ENCODE measurements at places on chromosomes 16 and 17.

DNA sequence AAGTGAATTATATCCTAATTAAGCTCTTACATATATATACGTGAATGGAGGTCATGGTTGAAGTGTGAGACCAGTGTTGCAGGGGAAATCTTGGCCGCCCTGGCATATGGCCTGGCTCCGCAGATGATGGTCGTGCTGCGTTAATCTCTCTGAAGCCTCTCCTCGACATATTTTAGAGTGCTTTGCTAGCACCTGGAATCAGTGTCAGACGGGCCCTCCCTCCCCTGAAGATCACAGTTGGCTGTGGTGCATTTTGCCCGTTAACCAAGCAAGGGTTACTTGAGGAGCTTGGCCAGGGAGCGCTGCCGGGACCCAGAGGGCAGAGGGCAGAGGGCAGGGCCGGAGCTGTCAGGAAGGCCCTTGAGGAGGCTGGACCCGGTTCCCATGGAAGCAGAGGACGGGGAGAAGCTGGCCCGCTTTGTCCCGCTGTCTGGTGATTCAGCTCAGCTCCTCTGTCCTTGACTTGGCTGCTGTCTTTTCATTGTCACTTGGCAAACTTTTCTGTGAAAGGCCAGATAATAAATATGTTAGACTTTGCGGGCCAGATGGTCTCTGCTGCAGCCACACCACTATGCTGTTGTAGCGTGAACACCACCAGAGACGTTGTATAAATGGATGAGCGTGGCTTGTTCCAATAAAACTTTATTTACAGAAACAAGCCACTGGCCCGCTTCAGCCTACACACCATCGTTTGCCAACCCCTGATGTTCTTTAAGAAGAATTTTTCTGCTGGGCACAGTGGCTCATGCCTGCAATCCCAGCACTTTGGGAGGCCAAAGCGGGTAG, 32.3 kb downstream of the CIBAR2 start:
- ATAC-seq: no peak

DNA sequence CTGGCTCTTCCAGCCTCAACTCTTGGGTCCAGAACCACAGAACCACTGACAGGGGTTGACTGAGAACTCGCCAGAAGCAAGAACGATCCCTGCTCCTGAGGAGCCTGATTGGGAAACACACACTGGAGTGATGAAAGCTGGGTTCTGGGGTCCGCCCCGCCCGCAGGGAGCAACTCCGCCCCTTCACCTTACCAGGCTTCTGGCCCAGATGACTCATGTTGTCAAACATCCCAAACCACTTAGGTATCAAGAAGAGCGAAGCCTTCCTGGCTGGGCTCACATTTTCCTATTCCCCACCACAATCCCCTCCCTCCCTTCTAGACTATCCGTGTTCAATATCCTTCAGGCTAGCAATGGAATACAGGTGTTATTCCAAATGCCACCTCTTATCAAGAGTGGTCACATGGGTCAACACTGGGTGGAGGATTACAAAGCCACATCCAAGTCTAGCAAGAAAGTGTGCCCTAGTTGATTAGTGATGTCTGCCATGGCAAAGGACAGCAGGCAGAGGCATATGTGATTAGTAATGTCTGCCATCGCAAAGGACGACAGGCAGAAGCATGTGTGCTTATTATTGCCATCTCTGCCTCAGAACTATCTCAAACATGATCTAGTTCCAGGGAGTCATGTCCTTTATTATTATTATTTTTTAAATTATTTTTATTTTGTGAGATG, 70.5 kb downstream of the TIMM22 start:
- ATAC-seq: no peak

GRCh38 chr16:53631236-53632025, 72.2 kb downstream of the RPGRIP1L start:
- no peak for ATAC-seq

- no peak for ATAC-seq
Observed at GRCh38 chr17:8366231-8366630, 10.3 kb downstream of the KRABD2 start.

DNA sequence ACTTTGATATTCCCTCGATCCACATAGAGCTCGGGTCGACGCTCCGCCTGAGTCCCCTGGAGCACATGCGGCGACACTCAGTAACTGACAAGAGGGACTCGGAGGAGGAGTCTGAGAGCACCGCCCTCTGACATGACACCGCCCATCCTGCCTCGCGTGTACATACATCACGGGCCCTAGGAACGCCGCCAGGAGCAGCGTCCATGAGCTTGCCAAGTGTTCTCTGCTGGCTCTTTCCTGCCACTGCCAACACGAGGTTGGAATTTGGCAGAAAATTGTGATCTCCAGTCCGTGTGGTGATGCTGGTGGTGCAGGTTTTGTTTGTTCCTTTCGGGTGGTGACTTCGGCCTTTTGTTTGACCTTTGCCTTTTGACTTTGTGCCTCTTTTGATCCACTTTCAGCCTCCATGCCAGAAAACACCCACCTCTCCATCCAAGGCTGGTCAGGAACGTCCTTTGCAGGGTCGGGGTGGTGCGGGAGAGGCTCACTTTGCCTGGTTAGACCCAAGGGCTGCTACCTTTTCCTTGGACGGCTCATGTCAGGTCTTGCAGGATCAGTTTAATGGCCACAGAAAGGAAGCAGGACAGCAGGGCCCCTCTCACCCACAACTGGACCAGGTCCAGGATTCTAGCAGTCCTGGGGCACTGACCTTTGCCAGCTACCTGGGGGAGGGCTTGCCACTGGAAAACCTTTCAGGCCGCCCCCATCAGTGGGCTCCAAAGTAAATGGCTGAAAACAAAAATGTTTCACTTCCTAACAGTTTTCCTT, 27.6 kb downstream of the ELAC2 start:
- ATAC-seq: no peak

DNA sequence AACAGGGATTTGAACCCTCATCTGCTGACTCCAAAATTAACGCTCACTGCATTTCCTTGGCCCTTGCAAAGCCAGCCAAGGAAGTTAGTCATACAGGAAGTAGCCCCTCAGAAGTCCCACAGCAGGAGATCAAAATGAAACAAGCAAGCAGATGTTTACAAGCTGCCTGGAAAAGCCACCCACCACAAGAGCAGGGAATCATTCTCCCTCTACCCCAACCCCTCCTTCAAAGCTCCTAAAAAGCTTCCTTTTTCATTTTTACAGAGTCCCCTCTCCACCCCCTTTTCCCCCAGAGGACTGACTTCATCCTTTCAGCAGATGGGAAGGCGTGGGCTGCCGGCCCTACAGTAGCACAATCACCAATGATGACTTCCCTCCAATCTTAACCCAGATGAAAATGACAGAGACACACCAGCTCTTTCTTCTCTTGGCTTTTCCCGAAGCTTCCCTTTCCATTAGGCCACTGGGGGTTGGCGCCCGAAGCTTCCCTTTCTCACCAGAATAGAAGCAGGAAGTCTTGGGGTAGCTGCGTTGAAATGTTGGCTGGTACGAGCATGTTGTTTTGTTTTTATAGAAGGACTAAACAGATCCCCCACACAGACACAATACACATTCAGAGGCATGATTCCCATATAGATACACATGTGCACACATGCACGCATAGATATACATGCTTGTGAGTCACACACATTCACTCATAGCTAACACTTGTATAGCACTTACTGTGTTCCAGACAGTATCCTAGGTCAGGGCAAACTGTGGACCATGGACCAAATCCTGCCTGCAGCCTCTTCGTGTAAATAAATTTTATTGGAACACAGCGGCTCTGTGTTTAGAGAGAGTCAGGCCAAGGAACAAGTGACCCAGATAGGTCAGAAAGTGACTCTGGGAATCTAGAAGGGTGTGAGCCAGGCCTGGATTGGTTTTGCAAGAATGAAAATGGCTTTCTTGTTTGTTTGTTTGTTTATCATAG, 17.4 kb downstream of the ITPRIPL2 start:
- ATAC-seq: no peak

DNA sequence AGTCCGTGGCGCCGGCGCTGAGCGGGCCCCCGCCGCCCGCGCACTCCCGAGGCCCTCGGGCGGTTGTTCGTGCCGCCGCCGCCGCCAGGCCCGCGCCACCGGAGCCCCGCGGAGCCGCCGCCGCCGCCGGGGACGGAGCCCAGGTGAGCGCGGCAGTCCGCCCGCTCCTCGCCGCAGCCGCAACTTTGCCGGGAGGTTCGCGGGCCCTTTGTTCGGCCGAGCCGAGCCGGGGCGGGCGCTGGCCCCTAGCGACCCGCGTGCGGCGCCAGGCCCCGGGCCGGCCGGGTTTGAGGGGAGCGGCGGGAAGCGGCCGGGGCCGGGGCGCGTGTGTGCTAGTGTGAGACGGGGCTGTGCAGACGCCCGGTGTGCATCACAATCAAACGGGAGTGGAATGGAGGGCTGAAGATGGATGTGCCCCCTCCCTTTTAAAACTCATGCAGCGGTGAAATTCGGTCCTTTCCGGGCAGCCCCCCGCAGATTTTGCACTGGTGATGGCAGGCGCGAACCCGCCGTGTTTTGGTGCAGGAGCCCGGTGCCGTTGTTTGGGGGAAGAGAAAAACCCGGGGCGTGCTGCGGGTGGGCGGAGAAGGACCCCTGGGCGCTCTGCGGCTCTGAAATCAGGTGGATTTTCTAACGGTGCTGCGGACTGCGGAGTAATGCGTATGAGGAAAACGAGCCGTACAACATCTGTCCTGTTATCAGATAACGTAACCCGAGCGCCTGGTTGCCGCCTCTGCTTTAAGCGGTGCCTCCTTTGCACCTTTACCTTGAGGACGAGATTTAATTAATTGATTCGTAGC, 823 bp downstream of the TNRC6C start:
- no peak for ATAC-seq

- ATAC-seq: no peak
Observed at GRCh38 chr17:50214976-50215760, 13.7 kb upstream of the COL1A1 start.

DNA sequence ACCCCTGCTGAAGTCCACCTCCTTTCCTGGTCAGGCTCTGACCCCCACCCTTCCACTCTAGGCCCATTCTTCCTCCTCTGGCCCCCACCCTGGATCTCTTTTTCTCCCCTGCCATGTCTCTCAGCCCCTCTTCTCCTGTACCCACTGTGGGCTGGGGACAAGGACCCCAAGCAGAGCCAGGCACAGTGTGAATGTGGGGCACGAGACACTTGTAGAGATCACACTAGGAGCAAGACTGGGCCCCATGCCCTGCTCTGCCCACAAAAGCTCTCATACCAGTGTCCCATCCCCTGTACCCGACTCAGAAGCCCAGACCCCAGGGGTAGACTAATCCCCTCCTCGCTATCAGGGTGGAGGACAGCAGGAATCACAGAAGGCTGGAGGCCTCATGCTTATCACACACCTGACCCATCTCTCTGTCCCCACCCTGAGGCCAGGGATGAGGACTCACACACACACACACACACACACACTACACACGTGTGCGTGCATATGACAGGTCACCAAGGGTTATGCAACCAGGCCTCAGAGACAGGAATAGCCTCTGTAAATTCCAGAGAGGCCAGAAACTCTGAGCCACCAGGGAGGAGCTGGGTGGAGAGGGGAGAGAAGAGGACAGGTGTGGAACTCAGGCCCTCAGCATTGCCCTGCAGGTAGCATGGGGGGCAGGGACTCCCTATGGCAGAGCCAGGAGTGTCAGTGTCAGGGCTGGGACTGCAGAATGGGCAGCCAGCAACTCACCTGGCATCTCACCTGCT, 21.1 kb downstream of the ARHGAP27 start:
- ATAC-seq: no peak

DNA sequence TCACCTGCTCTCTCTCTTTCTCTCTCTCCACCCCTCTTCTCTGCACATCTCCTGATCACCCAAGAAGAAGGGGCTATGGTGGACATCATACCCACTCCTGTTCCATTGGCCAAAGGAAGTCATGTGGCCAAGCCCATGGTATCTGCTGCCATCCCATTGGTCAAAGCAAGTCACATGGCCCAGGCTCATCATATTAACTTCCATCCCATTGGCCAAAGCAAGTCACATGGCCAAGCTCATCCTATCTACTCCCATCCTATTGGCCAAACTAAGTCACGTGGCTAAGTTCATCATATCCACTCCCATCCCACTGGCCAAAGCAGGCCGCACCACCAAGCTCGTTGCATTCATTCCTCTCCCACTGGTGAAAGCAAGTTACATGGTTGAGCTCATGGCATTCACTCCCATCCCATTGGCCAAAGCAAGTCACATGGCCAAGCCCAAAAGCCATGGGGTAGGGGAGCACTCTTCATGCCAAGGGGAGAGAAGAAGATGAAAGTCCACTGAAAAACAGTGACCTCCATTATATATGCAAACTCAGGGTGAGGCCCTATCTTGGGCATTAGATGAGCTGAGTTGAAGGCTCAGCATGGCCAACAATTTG, 29.2 kb downstream of the SNX20 start:
- ATAC-seq: no peak

- peak; percentile 35 for ATAC-seq
Observed at GRCh38 chr16:1526608-1527555, 6.6 kb upstream of the TMEM204 start.

- no peak for ATAC-seq
Observed at GRCh38 chr16:1180549-1181403, 27.9 kb downstream of the CACNA1H start.

DNA sequence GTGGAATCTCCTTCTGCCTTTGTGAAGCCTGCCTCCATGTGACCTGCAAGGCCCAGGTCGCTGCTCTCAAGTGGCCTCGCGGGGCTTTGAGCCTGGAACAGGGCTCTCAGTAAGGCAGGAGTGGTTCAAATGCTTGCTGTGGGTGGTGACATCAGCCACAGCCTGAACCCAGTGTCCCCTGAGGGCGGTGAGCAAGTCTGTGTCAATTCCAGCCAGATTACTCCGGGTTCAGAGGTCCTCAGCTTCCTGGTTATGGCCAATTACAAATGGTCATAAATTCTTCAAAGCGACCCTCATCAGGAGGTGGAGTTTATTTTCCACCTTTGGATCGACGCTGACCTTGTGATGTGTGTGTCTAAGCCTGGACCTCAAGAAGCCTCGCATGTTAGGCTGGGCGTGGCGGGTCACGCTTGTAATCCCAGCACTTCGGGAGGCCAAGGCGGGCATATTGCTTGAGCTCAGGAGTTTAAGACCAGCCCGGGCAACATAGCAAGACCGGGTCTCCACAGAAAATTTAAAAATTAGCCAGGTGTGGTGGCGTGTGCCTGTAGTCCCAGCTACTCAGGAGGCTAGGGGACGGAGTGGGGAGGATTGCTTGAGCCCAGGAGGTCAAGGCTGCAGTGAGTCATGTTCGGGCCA, 17.3 kb downstream of the LGALS3BP start:
- no peak for ATAC-seq

DNA sequence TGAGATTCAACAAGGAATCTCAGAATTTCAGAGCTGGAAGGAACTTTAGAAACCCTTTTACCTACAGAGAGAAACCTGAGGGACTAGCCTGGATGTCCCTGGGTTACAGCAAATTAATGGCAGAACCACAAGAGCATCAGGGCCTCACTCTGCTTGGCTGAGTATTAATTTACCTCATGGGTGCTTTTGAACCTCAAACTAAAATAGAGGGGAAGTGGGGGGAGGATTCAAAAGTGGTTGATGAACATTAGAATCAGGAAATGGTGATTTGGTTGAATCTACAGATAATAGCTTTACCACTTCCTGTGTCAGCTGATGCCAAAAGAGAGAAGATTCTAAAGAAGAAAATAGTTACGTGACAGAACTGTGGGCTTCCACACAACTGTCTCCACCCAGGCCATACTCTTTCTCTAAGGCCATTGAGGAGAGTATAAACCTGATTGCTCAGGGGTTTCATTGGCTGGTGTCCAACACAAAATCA, 11.3 kb upstream of the SKAP1 start:
- peak; percentile 80 for ATAC-seq

Data from activated CD4-positive, CD25-positive, alpha-beta regulatory T cell treated with anti-CD3 and anti-CD28 coated beads, Interleukin-2, amount 50 U/mL, for 24 hours (primary cell).